Subcutaneous adipose tissue (tissue), 4 donors: ENCODE measurements at places on chromosomes 12 and 14. TPM values are rescaled to one million over a fixed set of nuclear protein-coding genes. Genes with fewer than 3 reads are reported as not detected.

ADSS1 gene
- 7.3 TPM for total RNA-seq

LAG3 gene
- 0.44 TPM for total RNA-seq

PPP1R1A gene
- total RNA-seq: 140 TPM

KRT75 gene
- not detected for total RNA-seq

PAX9 gene
- total RNA-seq: 0.34 TPM
